Caki2 (cell line): ENCODE measurements at places on chromosomes 3 and 15. TPM values are rescaled to one million over a fixed set of nuclear protein-coding genes. Genes with fewer than 3 reads are reported as not detected.

- DNase-seq: no peak
These were observed 9.9 kb upstream of the RPL29 start for GRCh38 chr3:52005571-52005986.

DNA sequence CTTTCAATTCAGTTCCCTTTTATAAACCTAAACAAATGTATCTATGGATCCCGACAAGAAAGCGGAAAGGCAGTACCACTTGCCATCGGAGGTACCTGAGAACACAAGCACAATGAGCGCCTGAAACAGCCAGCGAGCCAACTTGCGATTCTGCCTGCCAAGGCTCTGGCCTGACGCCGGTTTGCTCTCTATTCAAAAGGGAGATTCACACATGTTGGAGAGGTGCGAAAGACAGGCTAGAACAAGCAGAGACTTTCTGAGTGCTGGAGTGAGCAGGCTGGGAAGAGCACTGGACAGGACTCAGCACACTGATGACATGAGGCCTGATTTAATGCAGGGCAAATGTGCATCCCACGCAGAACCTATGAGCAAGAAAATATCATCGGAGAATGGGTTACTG, 17.7 kb upstream of the PRR23E start:
- no peak for DNase-seq

DNA sequence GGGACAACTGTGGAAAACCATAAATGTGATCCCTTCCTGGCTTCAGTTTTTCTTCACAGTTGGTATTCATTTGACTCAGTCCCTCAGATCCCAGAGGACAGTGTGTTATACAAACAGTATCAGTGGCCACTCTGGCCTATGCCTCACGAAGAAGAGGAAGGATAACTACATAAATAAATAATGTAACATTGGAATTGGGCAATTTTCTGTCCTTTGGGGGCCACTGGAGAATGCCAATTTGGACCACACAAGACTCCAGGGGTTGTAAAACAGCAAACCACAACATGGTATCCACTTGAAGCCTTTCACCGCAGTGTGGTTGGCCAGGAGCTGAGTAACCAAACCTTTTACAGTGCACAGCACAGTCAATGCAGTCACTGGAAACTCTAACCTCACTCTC, 1077.0 kb downstream of the ROBO2 start:
- DNase-seq: no peak

- DNase-seq: no peak
These were observed 345.7 kb downstream of the CNTN3 start for GRCh38 chr3:74268753-74269152.

GRCh38 chr3:160784853-160785252, 28.8 kb downstream of the PPM1L start:
- DNase-seq: no peak

DNA sequence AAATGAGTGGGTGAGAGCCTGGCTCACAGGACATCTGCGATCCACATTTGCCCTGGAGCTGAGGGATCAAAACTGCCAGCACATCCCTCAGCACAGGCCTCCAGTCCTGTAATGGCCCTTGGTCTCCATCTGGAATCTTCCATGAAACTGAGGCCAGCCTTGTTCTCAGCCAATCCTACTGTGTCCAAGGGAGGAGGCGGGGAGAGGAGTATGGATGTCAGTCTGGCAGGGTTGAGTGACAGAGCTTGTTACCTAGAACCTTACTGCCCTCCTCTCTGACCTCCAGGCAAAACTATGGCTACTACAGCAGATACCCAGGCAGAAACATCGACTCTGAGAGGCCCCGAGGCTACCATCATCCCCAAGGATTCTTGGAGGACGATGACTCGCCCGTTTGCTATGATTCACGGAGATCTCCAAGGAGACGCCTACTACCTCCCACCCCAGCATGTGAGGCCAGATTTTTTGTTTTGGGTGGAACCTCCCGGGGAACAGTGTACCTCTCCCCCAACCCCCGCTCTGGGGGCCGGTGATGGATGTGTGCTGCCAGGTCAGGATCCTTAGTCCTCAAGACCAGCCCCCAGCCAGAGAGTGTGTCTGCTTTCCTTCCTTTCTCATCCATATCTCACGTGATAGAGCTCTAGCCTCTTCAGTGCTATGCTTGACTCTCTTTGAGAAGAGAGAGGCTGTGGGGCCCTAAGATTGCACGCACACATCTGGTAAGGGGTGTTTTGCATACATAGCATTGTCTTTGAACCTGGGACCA, 41.3 kb downstream of the CHDH start:
- peak; percentile 72 for DNase-seq

DNA sequence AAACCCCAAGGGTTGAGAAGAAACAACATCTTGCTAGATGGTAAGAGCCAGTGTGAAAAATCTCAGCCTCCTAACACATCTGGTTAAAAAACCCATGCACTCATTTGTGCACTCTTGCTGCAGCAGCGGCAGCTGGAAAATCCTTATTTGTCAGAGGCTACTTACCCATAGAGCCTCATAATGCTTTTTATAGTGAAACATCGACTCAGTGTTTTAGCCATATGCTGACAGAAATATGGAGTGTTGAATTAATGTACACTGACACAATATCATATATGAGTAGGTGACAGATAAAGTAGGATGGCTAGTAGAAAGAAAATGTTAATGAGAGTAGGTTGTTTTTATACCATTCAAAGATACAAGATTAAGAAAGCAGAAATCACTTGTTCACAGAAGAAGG, 13.0 kb downstream of the SLC9A9 start:
- DNase-seq: no peak

DNA sequence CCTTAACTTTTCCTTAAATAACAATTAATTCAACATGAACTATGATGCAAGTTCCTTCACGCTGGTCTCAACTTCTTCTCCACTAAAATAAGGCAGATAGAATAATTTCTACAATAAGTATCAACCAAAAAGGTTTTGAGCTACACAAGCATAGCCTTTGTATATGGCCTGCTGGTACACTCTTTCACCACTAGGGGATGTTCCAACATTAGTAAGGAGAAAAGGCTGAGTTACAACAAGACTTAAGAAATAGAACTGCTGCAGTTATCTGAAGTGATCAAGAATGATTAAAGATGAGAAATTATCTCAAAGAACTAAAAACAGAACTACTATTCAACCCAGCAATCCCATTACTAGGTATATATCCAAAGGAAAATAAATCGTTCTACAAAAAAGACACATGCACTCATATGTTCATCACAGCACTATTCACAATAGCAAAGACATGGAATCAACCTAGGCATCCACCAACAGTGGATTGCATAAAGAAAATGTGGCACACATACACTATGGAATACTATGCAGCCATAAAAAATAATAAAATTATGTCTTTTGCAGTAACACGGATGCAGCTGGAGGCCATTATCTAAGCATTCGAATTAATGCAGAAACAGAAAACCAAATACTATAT, 14.4 kb downstream of the ATP13A3 start:
- peak; percentile 53 for DNase-seq

DNA sequence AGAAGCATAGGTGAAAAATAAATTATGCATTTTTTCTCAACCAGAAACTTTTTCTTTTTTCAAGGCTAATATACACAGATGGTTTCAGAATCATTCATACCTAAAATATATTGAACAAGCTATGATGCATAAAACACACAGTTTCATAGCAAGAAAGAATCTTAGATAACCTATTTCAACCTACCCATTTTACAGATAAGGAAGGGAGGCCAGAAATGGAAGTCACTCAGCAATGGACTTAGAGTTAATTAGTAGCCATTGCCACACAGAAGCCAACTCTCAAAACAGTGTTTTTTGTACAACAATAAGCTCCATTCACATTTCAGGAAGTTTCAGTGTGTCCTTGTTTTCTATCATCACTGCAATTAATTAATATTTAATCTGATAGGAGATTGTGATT, 27.5 kb upstream of the STRIT1 start:
- DNase-seq: no peak

DNA sequence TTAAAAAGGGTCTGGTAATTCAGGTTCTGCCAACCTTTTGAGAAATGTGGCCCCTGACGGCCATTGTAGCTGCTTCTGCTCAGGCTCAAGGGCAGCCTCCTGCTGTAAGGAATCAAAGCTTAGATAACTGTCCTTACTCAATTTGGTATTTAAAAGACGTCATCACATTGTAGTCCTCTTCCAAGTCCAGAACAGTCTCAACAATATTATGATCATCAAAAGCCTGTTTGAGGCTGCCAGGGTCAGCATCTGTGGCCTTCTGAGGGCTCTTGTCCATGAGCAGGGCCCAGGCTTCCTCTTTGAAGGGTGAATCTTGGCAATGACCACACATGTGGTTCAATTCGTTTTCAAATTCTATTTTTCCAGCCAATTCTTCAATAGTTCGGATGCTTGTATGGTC, 6.0 kb downstream of the C3orf62 start:
- DNase-seq: no peak

- no peak for DNase-seq
These were observed 29.7 kb downstream of the ATP6V1A start for GRCh38 chr3:113776564-113776963.

GRCh38 chr3:194084284-194084683, 51.7 kb upstream of the HES1 start:
- DNase-seq: no peak

DNA sequence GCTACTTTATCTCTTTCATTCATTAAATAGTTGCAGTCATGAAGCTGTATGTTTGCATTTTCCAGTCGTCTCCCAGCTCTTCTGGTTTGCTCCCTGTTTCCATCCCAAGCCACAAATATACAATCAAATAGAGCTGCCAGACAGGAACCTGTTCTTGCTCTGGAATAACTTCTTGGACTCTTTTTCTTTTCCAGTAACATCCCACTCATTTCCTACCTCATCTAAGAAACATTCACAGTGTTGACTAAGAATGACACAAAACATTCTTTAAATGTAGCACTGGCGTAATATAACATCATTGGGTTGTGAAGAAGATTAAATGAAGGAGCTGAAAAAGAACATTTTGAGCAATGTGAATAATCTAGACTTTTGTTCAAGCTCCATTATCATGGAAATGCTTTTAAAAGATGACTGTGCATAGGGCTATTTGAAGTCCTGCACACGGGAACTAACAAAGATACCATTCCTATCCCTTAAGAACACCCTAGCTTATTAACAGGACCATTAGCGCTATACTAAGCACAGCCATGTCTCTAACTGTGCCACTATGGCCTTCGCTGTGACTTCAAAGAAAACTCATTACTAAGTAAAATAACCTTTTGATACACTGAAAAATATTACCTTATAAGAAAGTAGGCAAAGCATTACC, 574.0 kb downstream of the NAALADL2 start:
- DNase-seq: no peak

Gene CLDN1
- total RNA-seq: 129 and 151 TPM in 2 replicates
